ENCODE measurements at places on chromosomes 7 and 10.

- DNase-seq: peak; percentile 61
Measured at GRCh38 chr7:33921216-33921938, 16.0 kb downstream of the BMPER start.

DNA sequence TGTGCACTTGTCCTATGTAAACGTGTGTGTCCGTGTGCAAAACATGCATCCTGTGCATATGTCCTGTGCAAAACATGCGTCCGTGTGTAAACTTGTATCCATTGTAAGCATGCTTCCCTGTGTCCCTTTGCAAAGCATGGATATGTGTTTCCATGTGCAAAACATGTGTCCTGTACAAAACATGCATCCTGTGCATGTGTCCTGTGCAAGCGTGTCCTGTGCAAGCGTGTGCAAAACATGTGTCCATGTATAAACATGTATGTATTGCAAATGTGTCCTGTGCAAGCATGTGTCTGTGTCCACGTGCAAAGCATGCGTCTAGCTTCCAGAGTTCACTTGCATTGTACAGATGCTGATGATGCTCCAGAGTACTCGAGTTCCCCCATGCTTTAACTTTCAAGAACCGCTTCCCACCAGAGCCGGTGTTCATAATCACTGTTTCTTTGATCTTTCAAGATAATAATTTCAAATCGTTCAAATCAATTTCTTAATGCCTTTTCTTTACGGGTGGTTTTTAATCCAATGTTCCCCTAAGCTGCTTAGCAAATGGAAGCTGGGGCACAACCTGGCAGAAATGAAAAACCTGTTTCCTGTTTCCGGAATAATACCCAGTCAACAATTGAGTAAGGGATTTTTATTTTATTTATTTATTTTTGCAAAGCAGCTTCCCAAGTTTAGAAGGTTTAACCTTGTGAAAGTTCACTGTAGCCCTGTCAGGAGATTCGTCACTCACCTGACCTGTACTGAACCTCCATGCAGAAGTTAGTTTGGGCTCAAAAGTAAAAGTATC, 641 bp upstream of the ASB13 start:
- DNase-seq: no peak

GRCh38 chr7:63077841-63078240, 920.8 kb upstream of the ZNF722 start:
- DNase-seq: no peak

GRCh38 chr7:93029056-93029455, 88.7 kb downstream of the SAMD9 start:
- DNase-seq: no peak

- no peak for DNase-seq
Measured at GRCh38 chr10:70678757-70679489, 6.6 kb downstream of the ADAMTS14 start.

- DNase-seq: peak; percentile 33
Measured at GRCh38 chr10:112858986-112859651, 90.9 kb upstream of the TCF7L2 start.

GRCh38 chr10:30737931-30738391, 108.4 kb upstream of the LYZL2 start:
- DNase-seq: no peak

Measured in fibroblast of mammary gland (primary cell).